ENCODE measurements at places on chromosomes 5 and 9.

DNA sequence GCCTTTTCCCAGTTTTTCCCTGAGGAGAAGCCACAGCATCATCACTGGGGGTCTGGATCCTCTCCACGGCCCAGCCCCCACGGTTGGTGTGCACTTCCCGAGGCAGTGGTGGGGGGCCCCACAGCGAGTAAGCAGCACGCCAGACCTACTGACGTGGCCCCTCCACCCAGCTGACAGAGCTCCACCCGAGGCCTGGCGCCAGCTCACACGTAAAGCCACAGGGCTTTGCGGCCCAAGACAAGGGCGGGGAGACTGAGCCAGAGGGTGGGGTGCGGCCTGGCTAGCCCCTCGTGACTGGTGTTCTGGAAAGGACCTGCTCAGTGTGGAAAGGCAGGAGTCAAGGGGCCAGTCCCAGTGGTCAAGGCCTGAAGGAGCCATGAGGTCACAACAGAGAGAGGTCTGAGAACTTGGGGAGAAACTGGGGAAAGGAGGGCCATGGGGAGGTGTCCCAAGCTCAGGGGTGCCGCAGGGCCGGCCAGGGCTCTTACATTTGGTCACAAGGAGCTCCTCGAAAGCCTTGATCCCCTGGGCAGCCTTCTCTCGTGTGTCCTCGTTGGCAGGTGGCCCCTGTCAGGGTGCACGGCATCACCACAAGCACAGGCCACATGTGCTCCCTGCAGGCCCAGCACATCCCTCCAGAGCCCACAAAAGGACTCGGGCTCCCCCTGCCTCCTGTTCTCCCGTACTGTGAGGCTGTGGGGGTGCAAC, 5.5 kb downstream of the SNAPC4 start:
- DNase-seq: no peak

DNA sequence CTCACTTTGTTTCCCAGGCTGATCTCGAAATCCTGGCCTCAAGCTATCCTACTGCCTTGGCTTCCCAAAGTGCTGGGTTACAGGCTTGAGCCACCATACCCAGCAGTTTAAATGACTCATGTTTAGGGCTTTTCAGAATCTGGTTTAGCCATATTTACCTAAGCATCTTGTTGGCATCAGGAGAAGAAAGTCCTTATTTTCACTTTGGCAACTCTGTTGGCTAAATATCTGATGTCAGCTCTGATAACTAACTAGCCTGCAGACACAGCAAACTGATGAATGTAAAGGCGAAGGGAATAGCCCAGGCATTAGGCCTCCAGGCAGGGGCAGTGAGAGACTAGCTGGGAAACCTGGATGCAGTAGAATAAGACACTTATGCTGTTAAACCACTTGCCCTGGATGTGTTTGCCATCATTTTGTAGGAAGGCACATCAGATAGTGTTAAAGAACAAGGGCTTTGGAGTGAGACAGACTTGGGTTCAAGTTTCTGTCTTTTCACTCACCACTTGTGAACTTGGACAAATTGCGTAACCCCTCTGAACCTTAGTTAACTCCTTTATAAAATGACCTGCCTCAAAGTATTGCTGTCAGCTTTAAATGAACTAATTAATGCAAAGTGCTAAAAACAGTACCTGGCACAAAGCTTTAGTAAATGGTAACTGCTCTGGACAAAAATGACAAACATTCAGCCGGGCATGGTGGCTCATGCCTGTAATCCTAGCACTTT, 34.7 kb upstream of the GARNL3 start:
- no peak for DNase-seq

DNA sequence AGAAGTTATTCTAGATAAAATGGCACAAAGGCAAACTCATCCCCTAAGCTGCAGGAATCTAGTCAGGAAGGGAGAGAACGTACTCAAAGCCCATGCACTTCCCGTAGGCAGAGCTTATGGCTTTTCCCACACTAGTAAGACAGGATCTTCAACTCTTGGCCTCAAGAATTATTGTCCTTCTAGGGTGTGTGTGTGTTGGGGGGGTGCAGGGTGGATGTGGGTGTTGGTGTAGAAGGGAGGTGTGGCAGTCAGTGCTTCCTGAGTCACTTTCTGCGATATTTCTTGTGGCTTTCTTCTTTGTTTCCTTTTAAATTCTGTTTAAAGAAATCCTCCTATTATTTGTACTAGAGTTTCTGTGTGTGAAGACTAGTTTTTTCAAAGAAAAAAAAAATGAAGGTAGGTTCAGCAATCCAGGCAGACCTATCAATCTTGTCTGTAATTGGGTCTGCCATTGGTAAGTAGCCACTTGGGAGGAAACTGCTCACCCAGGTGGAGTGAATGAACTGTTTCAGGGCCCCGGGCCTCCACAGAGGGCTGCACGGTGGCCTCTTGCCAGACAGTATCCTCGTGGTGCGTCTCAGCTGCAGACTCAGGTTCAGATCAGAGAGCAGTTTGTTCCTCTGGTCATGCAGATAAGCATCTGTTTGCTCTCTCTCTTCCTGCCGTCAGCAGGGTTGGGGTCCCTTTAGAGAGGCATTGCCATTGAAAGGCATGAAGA, 131.9 kb downstream of the NPR3 start:
- DNase-seq: peak; percentile 80

DNA sequence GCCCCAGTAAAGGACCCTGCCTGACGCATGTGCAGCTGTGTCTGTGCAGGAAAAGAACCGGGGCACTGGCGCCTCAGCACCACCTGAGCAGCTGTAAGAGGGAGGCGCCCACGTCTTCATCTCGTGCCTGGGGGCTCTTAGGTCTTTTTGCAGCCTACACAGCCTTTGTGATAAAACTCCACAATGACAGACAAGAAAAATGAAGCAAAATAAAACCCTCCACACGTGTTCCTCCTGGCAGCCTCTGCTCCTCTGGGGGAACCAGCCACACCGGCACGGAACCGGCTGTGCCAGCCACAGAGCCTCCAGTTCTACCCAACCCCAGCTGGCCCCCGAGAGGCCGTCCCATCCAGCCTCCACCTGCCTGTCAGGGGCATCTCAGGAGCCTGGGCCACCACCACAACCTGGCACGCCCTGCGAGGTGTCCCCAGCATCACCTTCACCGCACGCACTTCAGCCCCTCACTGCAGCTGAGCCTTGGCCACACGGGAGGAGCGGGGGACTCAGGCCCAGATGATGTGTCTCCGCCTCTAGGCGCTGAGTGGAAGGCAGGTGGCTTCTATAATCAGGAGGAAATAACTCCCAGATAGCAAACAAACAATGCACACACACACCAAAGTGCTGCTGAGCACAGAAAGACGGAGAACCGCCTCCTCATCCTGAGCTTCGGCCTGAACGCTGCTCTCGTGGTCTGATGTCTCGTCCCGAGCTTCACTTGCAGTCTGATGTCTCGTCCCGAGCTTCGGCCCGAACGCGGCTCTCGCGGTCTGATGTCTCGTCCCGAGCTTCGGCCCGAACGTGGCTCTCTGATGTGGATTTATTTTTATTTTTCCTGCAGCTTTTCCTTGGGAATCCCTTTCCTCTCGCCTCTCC, 28.6 kb upstream of the NSMF start:
- DNase-seq: no peak

DNA sequence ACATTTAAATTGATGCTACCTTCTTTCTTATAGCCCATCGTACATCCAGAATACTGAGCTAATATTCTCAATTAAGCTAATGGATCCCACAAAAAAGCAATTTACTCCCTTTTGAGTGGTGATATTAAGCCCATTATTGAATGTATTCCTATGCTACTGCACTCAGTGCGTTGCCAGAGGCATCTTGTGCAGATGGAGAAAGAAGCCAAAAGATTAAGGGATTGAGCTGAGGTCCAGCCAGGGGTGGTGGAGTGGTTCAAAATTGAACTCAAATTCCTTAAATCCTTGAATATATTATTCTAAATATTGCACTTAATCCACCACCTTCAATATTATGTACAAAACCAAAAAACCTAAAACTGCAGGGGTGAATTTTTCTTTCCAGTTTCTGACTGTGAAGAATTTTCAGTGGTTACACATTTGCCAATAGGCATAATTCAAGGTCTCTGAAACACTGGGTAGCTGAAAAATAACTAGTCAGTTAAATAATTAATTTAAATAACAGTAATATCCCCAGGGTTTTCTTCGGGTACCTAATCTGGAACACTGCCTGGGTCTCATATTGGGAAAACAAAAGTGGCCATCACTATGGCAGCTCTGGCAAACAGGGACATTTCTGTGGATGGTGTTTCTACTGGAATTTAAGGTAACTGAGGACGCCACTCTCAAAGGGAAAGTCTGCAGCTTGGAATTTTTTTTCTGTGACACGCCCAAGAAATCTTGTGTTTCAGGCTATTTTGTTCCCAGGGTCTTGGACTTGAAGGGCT, 6.2 kb upstream of the LIFR start:
- DNase-seq: no peak

GRCh38 chr9:111726949-111727348, 65.5 kb downstream of the GNG10 start:
- DNase-seq: no peak

GRCh38 chr9:99197124-99197630, 24.6 kb downstream of the ALG2 start:
- DNase-seq: no peak

GRCh38 chr9:98428454-98428853, 173.0 kb upstream of the TBC1D2 start:
- no peak for DNase-seq

DNA sequence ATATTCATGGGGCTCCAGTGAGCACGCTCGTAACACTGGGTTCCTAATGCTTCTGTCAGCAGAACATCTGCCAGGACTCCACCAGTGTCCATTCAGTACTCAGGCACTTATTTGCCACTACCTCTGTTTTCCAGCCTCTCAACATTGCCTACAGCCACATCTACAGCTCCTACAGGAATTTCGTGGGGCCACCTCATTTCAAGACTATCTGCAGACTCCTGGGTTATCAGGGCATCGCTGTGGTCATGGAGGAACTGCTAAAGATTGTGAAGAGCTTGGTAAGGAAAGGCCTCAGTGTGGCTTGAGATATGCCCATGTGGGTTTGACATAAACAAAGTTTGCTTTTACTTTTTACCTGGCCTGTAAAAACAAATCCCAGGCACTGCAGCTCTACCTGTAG, 92.9 kb downstream of the CYFIP2 start:
- DNase-seq: no peak

DNA sequence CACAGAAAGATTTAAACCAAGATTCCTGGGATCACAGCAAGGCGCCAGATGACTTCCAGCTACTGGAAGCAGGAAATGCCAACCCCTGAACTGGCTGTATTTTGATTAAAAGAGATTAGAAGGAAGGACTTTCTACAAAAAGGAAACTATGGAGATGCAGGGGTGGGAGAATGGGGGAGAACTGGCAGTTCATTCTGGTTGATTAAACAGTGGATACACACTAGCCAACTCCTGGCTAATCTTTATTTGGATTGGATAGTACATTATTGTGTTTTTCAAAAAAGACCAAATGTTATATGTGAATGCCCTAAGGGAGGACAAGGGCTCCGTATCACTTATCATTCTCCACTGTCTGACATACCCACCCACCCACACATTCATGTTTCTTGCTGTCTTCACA, 93.2 kb downstream of the CDO1 start:
- no peak for DNase-seq

DNA sequence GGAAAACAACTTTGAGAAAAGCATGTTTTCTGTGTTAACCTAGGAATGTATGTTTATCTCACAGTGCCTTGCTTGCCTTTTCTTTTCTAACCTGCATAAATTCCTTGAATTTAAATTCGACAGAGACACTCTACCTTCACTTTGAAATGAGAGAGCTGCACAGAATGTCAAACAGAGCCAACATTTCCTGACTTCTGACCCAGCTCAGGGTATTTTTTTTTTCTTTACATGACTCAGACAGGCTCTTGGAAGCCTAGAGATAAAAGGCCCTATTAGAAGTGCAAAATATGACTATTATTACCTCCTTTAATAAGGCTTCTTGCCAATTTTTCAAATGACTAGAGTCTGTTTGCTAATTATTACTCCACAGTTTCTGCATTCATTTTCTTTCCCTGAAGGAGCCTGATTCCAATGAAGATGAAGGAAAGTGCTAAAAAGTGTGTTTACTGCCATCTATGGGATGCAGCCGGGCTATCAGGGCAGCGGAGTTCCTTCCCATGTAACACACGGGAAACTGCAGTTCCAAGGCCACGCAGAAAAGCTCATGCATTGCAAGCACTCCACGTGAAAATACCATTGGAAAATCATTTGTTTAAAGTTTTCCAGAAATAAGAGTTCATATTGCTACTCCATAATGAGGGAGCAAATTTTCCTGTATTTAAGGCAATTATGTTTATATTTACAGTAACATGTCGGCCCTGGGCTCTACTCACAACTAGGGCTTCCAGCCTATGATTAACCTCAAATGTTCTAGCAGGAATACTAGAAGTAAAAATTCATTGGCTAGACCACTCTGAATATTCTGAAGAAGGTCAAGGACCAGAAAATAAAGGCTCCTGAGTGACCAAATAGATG, 485.6 kb downstream of the ZSWIM6 start:
- peak; percentile 86 for DNase-seq

DNA sequence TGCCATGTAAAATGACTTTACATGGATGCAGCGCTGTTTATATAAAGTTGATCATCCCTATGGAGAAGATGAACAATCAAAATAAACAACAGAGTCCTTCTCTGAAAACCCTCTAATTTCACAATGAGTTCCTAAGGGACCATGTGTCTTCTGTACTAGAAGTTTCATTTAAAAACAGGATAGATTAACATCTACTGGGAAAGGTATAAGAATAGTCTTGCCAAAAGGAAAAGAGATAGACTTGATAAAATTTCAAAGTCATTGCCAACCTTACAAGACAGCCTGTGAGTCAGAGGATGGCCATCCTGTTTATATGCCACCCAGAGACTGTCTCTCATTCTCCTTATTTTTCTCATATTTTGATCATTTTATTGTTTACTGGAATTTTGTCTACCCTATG, 367.1 kb upstream of the PDE4D start:
- DNase-seq: no peak

- peak; percentile 26 for DNase-seq
Observed at GRCh38 chr5:180090769-180091546, 19.4 kb upstream of the RNF130 start.

GRCh38 chr9:95785209-95785608, 90.3 kb upstream of the ERCC6L2 start:
- DNase-seq: no peak

- peak; percentile 81 for DNase-seq
Observed at GRCh38 chr9:3828495-3828894, 302.7 kb upstream of the RFX3 start.

DNA sequence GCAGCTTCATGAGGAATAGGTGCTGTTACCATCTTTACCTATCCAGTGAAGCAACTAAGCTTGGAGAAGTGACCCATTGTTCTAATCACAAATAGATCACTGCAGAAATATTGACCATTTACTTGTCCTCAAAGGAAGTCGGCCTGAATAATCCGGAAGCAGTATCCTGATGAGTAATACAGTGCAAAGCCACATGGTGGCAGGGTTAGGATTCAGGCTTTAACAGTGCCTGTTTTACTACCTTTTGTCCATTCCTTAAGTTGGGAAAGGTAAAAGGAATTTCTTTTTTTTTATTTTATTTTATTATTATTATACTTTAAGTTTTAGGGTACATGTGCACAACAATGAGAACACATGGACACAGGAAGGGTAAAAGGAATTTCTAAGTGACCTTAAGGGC, 336.3 kb downstream of the KDM4C start:
- peak; percentile 31 for DNase-seq
